ENCODE measurements at places on chromosomes 16 and 17. TPM values are rescaled to one million over a fixed set of nuclear protein-coding genes. Genes with fewer than 3 reads are reported as not detected.

The CA5A gene
- not detected for total RNA-seq

The INCA1 gene
- 0.62 TPM for total RNA-seq

The MT4 gene
- total RNA-seq = not detected

The ASGR1 gene
- 0.21 TPM for total RNA-seq

The CDH8 gene
- 9.4 TPM for total RNA-seq

The MYL4 gene
- total RNA-seq = 905 TPM

The SLC13A5 gene
- not detected for total RNA-seq

The EXOC3L1 gene
- 3.6 TPM for total RNA-seq

The CIBAR2 gene
- total RNA-seq = not detected

The DNAAF1 gene
- 0.10 TPM for total RNA-seq

The PCGF2 gene
- 8.0 TPM for total RNA-seq

The ABCC6 gene
- 1.6 TPM for total RNA-seq

The EVPLL gene
- 3.5 TPM for total RNA-seq

The ATP2A3 gene
- total RNA-seq = 16.8 TPM

The C1QTNF1 gene
- total RNA-seq = 15.8 TPM

The STH gene
- 1.7 TPM for total RNA-seq

The PABPN1L gene
- total RNA-seq = not detected

The SRL gene
- 445 TPM for total RNA-seq

The CES1 gene
- total RNA-seq = 0.72 TPM

The WFIKKN2 gene
- 4.0 TPM for total RNA-seq

The ABCC12 gene
- total RNA-seq = not detected

The PERCC1 gene
- total RNA-seq = not detected

The ACOX1 gene
- total RNA-seq = 33.8 TPM

The PKMYT1 gene
- 12.2 TPM for total RNA-seq

The CCL13 gene
- not detected for total RNA-seq

The CHAD gene
- not detected for total RNA-seq

The OR4D1 gene
- total RNA-seq = not detected

The GP1BA gene
- total RNA-seq = not detected

The LRRC36 gene
- 0.41 TPM for total RNA-seq

The AXIN1 gene
- total RNA-seq = 18.3 TPM

The GRAPL gene
- total RNA-seq = 3.9 TPM

The HBA2 gene
- total RNA-seq = 803 TPM

The MFAP4 gene
- 77.4 TPM for total RNA-seq

The SGSM2 gene
- total RNA-seq = 53.0 TPM

The HSF5 gene
- 0.21 TPM for total RNA-seq

The TBC1D26 gene
- not detected for total RNA-seq

The USH1G gene
- 2.9 TPM for total RNA-seq

The BCL6B gene
- 14.9 TPM for total RNA-seq

The LRRC3C gene
- not detected for total RNA-seq

The ZFP90 gene
- 35.9 TPM for total RNA-seq

The IL32 gene
- 104 TPM for total RNA-seq

The G6PC1 gene
- not detected for total RNA-seq

The DOC2B gene
- 5.0 TPM for total RNA-seq

The CTF1 gene
- 2.1 TPM for total RNA-seq

The ALDOA gene
- total RNA-seq = 1,849 TPM

The HBA1 gene
- total RNA-seq = 357 TPM

The ZPBP2 gene
- not detected for total RNA-seq

The SRCAP gene
- 35.6 TPM for total RNA-seq

The SERPINF2 gene
- total RNA-seq = not detected

The FAM20A gene
- total RNA-seq = 6.5 TPM

The KCNJ16 gene
- total RNA-seq = 0.21 TPM

The SPATA20 gene
- 40.3 TPM for total RNA-seq

The RNF222 gene
- total RNA-seq = 0.21 TPM

Measured in tongue (tissue), 3 donors.